Left cardiac atrium (tissue), 4 donors: ENCODE measurements at places on chromosomes 3 and 15. TPM values are rescaled to one million over a fixed set of nuclear protein-coding genes. Genes with fewer than 3 reads are reported as not detected.

MEX3B gene
- total RNA-seq, result 2.0 TPM

CFAP161 gene
- total RNA-seq, result 0.41 TPM

ZDHHC3 gene
- 45.5 TPM for total RNA-seq

HTR3D gene
- not detected for total RNA-seq

MELTF gene
- 10.1 TPM for total RNA-seq

DAZL gene
- not detected for total RNA-seq

CELF6 gene
- 0.86 TPM for total RNA-seq

TMEM207 gene
- not detected for total RNA-seq

CTXND1 gene
- total RNA-seq, result 1.3 TPM

FAM227B gene
- 9.8 TPM for total RNA-seq

TRH gene
- total RNA-seq, result not detected

NRG4 gene
- total RNA-seq, result 0.29 TPM

STARD5 gene
- total RNA-seq, result 2.0 TPM

HIGD2B gene
- total RNA-seq, result not detected

THBS1 gene
- 43.9 TPM for total RNA-seq
